ENCODE measurements at places on chromosomes 5 and 9.
A peak's percentile ranks its signal among the peaks of the same experiment; 100 is the strongest.

DNA sequence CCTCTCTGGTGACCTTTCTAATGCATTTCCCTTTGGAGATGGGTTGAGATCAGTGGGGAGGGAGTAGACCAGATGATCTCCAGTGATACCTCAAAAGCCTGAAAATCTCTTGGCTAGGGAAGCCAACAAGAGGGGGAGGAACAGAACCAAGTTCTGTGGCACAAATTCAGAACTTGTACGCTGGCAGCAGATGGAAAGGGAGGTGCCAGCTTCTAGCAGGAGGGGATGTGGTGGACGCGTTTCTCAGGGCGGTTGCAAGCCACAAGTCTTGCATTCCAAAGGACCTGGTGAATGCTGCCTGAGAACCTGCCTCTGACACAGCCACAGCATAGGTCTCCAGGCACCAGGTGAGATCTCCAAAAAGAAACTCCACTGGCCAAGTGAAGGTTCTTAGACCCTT lies 13.4 kb downstream of the SLIT3 start:
- DNase-seq: no peak

DNA sequence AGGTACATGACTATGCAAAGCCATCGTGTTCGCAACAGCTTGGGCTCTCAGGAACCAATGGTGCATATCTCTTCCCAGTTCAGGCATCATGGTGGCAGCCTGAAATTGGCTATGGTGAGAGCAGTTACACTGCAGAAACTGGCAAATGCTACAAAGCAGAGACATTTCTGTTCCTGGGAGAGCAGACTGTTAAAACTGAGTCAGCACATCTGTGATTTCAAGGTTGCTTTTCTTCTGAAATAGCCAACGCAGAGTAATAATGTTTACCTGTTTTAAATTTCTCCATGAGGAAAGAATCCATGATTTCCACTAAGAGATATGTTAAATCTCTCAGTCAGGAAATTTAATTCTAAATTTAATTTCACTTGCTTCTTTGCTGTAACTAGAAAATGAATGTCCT lies 47.8 kb downstream of the C7 start:
- no peak for DNase-seq

DNA sequence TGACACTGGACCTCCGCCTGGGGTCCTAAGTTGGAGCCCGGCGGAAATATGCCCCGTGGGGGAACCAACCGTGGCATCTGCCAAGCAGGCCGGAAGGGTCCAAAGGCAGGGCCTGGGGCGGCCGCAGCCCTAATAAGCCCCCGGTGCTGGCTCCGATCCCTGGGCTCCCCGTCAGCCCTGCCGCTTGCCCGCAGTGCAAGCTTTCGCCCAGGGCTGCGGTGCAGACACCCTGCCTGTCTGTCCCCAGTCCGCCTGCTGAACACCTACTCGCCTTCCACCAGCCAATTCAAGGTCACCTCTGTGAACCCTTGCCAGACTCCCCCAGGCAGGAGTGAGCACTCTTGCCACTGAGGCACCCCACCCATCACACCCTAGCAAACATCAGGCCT lies 502 bp upstream of the PTGR1 start:
- no peak for DNase-seq

DNA sequence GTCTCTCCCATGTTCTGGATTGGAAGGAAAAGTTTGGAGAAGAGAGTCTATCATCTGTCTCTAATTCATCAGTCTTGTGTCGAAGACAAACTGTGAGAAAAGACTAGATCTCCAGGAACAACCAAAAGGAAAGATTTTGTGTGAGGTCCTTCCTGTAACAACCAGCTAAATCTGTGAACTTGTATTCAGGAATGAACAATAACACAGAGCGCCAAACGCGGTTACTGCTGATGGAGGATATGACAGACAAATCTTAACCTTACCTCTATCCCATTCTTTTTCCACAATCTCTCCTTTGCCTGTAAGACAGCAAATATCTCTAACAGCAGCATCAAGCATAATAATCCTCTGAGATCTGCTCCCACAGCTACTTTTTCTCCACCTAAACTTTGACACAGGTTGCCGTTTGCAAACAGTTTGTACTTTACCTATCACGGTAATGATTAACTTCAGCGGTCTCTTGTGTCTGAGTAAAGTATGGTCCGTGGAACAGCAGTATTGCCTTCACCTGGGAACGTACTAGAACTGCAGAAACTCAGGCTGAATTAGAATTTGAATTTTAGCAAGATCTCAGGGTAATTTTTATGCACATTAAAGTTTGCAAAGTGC lies 387.6 kb downstream of the ELAVL2 start:
- no peak for DNase-seq

GRCh38 chr5:97657239-97657638 lies 474.2 kb upstream of the RIOK2 start:
- DNase-seq: no peak

DNA sequence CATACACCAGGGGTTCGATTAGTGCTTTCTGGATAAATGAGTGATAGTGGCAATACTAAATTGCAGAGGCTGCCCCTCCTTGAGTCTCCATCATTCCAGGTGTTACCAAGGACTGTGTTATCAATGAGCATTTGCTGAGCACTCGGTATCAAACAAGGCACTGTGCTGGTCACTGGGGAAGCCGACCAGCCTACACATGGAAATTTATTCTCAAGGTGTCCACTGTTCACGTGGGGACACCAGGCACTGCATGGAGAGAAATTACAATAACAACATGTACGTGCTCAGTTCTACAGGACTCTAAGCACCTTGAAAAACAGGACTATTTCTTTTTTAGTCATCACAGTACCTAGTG lies 22.2 kb downstream of the RGS3 start:
- DNase-seq: no peak

DNA sequence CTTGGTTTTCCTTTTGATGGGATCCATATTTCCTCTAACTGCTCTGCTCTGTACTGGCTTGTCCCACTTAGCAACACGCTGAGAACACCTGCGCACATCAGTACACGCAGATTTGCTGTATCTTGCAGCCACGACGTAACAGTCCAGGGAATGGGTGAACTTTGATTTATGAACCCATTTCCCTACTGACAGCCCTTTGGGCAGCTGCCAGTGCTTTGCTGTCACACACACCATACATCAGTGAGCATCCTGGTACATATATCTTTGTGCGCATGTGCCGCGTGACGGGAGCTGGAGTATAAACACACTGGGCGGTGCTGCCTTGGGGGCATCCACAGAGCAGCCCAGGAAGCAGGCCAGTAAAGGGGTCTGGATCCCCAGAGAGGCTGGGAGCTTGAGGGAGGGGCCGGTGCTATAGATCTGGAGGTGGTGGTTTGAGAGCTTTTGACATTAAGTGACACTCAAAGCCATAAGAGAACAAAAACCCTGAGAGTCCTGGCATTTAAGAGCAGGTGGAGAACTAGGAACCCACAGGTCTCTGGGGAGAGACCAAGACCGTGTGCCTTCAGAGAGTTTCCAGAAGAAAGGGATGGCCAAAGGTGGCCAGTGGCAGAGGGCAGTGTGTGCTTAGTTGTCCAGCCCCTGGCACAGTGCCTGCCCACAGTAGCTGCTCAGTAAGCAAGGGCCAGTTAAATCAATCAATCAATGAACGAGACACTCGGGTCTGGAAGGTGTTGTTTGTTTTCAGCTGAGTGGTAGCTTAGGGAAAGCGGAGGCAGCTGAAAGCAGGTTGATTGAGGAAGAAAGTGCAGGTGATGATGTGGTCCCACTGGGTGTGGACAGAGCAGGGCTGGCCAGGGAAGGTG lies 53.7 kb downstream of the LMX1B start:
- no peak for DNase-seq

DNA sequence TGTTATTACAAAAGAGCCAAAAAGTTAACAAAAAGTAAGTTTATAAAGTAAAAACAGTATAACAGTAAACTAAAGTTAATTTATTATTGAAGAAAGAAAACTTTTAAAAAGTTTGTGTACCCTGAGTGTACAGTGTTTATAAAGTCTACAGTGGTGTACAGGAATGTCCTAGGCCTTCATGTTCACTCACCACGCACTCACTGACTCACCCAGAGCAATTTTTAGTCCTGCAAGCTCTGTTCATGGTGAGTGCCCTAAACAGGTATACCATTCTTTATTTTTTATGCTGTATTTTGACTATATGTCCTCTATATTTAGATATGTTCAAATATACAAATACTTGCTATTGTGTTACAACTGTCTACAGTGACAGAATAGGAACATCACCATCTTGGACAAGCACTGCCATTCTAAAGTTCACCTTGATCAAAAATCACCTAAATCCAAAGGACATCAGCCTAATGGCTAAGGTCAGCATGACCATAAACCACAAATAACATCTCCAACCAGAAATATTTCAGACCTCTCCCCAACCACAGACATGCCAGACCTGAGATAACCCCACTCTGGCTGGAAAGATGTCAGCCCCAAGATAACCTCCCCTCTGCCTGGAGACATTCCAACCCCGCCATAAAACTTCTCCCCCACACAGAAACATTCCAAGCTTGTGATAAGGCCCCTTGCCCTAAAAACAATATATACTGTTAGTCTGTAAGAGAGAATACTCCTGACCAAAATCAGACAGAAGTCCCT lies 56.1 kb downstream of the AGXT2 start:
- DNase-seq: no peak

- DNase-seq: peak; percentile 81
These were observed 8.7 kb downstream of the CCL21 start for GRCh38 chr9:34701023-34701768.

- peak; percentile 69 for DNase-seq
These were observed 50.0 kb upstream of the SLC25A51 start for GRCh38 chr9:37953775-37954437.
